Inflammatory macrophage treated with lipopolysaccharide for 1 hour (primary cell): ENCODE measurements at places on chromosomes 16 and 17.

GRCh38 chr17:67676305-67676704 lies 41.4 kb upstream of the NOL11 start:
- no peak for DNase-seq

DNA sequence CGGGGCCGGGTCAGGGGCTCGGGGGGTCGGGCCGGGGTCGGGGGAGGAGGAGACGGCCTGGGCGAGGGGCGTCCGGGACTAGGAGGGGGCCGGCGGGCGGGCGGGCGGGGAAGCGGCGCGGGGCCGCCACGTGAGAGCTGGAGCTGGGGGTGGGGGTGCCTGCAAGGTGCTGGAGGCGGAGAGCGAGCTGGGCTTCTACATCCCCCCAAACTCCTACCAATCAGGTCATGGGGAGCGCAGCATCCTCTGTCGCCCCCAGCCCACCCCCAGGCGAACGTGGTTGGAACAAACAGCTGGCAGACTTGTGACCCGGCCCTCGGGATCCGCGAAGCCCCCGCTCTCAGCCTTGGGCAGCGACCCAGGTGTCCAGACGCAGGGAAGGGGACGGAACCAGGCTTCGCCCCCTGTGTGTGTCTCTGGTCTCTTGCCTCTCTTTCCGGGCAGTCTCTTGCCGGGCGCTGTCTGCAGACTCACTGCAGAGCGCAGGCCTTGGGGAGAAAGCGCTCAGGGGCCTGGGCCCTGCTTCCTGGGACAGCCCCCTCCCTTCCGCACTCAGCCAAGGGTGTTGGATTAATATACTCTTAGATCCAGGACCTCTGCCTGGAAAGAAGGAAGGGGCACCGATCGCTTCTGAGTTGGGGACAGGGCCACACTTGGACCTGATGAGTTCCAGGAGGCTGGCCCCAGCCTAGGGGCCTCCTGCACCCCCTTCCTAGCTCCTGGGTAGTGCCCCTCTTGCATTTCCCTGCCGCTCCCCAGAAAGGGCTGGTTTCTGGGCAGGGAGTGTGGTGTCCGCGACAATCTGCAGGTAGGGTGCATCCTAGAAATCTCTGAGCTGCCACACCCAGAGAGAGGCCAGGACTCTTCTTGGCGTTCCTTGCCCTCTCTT lies 722 bp downstream of the RASL10B start:
- no peak for DNase-seq

DNA sequence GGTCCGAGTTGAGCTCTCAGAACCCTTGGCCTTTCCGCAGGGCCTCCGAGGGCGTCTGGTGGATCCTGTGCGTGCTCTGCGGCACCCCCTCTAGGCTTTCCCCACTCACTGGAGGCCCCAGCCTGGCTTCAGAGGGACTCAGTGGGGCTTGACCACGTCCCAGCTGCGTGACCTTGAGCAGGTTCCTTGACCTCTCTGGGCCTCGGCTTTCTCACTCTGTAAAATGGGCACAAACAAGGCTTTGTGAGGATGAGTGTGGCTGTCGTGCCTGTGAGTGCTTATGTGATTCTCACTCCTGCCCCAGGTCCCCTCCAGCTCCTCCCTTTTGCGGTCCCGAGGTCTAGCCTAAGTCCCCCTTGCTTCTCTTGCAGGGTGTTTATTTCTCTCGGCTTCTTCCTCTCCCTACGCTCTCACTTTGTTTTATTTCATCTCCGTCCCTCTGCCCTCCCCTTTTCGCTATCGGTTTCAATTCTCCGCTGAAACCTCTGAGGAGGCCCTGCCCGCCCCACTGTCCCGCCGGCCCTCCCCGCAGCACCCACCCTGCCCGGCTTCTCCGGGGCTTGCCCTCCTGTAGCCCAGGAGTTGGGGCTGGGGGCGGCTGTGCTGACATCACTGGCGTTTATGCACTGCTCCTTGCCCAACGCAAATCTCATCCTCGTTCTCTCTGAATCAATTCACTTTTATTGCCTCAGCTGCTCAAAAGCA lies 82.3 kb upstream of the CBX4 start:
- no peak for DNase-seq

DNA sequence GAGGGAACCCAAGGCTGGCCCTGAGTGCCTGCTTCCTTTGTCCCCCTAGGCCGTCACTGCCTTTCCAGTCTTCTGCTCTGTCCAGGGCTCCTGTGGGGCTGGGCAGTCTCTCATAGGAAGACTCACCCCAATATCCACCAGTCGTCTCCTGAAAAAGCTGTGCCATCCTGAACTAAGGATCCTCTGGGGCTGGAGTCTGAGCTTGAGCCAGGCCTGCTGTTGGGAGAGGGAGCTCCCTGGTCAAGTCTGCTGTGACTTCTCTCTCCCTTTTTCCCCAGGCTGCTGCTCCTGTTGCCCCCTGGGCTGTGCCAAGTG lies 963 bp downstream of the MT1H start:
- DNase-seq, result no peak

DNA sequence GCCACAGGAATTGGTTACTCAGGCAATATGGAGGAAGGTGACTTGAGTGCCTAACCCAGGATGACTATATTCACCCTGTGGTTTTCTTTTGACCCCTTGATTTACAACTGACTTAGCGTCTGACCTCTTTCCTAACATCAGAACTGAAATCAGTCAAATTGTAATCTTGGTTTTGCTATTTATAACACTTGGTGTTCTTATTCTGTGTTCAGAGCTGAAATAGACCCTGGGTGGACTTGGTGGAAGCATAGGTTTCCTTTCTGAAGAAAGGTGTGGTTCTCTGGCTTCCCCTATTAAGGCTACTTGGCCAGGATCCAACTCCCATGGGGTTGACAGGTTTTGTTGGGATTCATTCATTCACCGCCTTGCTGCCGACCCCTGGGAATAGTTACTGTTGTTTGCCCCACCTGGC lies 80.8 kb downstream of the CLEC16A start:
- no peak for DNase-seq

DNA sequence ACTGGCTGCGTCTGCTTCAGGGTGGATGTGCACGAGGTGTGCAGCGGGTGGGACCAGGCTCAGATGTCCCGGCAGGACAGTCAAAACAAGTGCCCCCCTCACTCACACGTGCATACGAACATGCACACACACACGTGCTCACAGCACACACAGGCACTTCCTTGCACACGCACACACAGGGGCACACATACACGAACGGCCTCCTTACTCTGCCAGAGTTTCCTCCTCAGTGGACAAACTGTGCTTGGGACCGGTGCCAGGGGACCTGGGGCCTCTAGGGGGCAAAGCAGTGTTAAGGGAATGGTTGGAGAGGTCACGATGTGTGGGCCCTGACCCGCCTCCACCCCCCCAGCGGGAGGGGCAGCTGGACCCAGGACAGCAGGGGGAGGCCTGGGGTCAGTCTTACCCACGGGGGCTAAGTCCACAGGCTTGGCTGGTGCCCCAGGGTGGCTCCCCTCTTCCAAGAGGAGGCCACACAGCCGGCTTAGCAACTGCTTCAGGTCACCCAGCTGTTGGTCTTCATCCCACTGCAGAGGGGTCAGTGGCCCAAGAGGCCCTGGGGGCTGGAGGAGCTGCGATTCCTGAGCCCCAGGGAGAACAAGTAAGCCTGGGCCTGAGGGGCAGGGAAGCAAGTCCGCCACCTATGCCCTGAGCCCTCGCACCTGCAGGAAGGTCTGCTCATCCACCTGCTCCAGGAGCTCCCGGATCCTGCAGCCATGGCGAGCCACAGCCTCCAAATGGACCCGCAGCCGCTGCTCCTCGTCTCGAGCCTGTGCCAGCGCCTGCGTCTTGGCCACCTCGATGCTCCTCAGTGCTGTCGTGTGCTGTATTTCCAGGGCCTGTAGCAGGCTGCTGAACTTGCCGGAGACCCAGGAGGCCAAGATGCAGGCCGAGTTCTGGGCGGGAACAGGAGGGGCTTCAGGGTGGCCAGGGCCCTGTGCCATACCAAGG lies 4.9 kb downstream of the TRIM65 start:
- DNase-seq, result no peak

DNA sequence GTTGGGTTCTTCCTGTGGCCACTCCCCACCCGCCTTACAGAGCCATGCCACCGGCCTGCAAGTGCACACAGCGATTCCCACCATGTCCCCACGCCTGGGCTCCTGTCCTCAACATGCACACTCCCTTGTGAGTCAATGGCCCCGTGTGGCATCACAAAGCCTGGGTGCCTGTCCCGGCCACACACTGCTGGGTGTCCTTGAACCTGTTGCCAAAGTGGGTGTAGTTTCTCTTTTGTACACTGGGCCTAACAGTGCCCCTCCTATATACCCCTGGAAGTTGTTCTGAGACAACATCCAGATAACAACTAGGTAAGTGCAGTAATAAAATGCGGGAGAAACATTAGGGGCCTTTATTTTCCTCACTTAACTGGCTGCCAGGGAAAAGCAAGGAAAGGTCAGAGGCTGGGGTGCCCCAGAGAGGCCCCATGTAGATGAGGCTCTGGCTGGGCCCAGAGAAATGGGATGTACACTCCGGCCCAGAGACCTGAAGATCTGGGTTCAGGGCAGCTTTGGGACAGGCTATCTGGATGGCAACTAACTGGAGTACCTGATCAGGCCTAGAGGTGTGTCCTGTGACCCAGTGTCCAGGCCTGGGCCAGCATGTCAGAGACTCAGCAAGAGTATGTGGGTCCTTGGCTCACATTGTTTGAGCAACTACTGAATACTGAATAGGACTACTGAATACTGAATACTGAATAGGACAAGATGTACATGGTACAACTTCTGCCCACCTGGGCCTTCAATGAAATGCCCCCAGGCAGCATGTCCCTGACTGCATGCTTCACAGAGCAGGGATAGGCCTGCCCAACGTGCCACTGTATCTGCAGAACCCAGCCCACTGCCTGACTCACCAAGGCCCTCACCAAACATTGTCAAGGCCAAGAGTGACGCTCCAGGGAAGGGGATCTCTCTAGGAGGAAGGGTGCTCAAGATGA lies 8.3 kb downstream of the ABCC3 start:
- DNase-seq, result no peak

GRCh38 chr16:3514621-3515020 lies 13.8 kb downstream of the CLUAP1 start:
- no peak for DNase-seq
